Stimulated activated memory B cell treated with anti-CD40 and anti-IgM and Interleukin-4, amounts not matched to agents 10 μg/mL and 1 μg/mL and 100 μg/mL, for 72 hours (primary cell): ENCODE measurements at places on chromosomes 16 and 17.

DNA sequence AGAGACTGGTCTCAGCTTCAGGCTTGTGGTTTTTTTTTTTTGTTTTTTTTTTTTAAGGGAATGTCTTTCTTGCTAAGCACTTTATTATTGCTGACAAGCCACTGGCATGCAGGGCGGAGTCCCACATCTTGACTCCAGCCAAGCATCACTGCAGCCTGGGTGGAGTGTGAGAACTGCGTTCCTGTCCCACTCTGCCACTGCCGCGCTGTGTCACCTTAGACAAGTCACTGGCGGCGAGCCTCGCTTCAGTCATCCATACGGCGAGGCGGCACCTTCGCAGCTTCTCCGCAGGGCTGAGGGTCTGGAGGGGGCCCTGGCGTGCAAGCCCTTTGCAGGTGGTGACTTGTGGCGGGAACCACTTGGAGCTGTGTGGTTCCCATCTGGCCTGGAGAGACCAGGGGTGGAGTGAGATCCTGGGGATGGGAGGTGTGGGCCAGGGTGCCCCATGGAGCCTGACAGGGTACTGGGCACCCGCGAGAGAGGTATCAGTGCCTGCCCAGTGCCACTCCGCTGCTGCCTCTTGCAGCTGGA, 99.1 kb upstream of the CIBAR2 start:
- no peak overlapping the region for H3K27ac ChIP-seq
- H3K4me3 ChIP-seq = no peak overlapping the region
- H3K27me3 ChIP-seq = peaks cover 11% of the 10 kb centered on the region
- no peaks in the 10 kb centered on the region for H3K36me3 ChIP-seq
- H3K4me1 ChIP-seq = no peaks in the 10 kb centered on the region
- ATAC-seq = no peak

GRCh38 chr16:56262148-56262547, 70.9 kb downstream of the GNAO1 start:
- no peak overlapping the region for H3K4me3 ChIP-seq
- peaks cover 15% of the 10 kb centered on the region for H3K4me1 ChIP-seq
- no peak overlapping the region for H3K27ac ChIP-seq
- no peaks in the 10 kb centered on the region for H3K36me3 ChIP-seq
- ATAC-seq = no peak

- H3K36me3 ChIP-seq = no peaks in the 10 kb centered on the region
- no peaks in the 10 kb centered on the region for H3K4me1 ChIP-seq
- H3K27ac ChIP-seq = no peak overlapping the region
- H3K4me3 ChIP-seq = no peak overlapping the region
- no peak for ATAC-seq
Measured at GRCh38 chr16:59634004-59634579, 900.0 kb upstream of the GOT2 start.

- no peaks in the 10 kb centered on the region for H3K27me3 ChIP-seq
- peaks cover 47% of the 10 kb centered on the region for H3K4me1 ChIP-seq
- peak overlapping the region; percentile 75 for H3K27ac ChIP-seq
- H3K4me3 ChIP-seq = no peak overlapping the region
- H3K36me3 ChIP-seq = peaks cover 11% of the 10 kb centered on the region
- ATAC-seq = peak; percentile 80
Measured at GRCh38 chr16:11619327-11619851, 32.7 kb upstream of the LITAF start.
